Tongue (tissue), 3 donors: ENCODE measurements at places on chromosomes 5 and 9. TPM values are rescaled to one million over a fixed set of nuclear protein-coding genes. Genes with fewer than 3 reads are reported as not detected.

GRCh38 chr5:147576646-147577535, 67.0 kb upstream of the DPYSL3 start:
- DNase-seq: peak; percentile 79

GRCh38 chr9:98931600-98932389, 11.9 kb upstream of the COL15A1 start:
- DNase-seq: no peak

- DNase-seq: no peak
Measured at GRCh38 chr5:139723986-139724587, 71.5 kb upstream of the PSD2 start.

GRCh38 chr9:105198023-105198422, 46.4 kb upstream of the SLC44A1 start:
- no peak for DNase-seq

GRCh38 chr9:72946821-72947220, 6.0 kb downstream of the ALDH1A1 start:
- DNase-seq: no peak

GRCh38 chr5:151562019-151562707, 29.0 kb downstream of the FAT2 start:
- DNase-seq: no peak

DNA sequence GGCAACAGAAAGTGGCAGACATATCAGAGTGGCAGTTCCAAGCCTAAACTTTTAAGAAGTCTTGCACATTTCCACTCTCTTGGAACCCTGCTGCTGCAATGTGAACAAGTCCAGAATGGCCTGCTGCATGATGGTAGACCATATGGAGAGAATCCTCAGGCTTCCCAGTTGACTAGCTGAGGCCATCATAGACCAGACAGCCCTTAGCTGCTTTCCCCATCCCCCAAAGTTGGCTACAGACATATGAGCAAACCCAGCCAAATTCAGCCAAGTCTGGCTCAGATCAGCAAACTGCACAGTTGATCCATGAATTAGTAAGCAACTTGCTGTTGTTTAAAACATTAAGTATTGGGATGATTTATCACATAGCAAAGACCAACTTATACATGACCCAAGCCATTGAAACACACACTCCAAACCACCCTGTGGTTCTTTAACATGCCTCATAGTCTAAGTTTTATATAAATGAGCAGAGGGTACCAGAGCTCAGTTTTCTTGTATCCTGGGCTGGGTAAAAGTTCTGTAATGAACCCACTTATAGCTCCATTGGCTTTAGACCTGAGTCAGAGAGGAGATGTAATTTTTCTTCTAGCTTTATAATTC, 19.9 kb downstream of the PPP3R2 start:
- no peak for DNase-seq

GRCh38 chr9:93820667-93821306, 134.4 kb downstream of the BARX1 start:
- peak; percentile 56 for DNase-seq

TUBB4B gene
- total RNA-seq: 172 TPM

SPAG8 gene
- total RNA-seq: 3.7 TPM

TMEM252 gene
- not detected for total RNA-seq

DMRT2 gene
- 19.1 TPM for total RNA-seq
